Frontal cortex (tissue), 4 donors: ENCODE measurements at places on chromosomes 5 and 9.

DNA sequence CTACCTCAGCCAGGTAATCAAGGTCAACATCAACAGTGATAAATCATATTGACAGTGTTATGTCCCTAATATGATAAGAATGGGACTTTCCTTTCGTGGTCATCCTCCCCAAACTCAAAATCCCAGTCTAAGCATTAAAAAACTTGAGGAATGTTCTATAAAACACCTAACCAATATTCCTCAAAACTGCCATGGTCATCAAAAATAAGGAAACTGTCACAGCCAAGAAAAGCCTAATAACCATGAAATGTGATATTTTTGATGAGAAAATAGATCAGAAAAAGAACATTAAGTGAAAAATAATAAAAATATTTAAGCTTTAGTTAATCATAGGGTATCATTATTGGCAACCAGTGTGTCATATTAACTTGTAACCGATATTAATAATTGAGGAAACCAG is 232.1 kb upstream of the ATP10B start:
- DNase-seq, result no peak

- no peak for DNase-seq
Observed at GRCh38 chr9:137438591-137439157, 2.5 kb downstream of the ENTPD8 start.

GRCh38 chr9:18385696-18386490 is 88.1 kb upstream of the ADAMTSL1 start:
- DNase-seq, result no peak

GRCh38 chr5:43560128-43560527 is 3.3 kb upstream of the PAIP1 start:
- no peak for DNase-seq

DNA sequence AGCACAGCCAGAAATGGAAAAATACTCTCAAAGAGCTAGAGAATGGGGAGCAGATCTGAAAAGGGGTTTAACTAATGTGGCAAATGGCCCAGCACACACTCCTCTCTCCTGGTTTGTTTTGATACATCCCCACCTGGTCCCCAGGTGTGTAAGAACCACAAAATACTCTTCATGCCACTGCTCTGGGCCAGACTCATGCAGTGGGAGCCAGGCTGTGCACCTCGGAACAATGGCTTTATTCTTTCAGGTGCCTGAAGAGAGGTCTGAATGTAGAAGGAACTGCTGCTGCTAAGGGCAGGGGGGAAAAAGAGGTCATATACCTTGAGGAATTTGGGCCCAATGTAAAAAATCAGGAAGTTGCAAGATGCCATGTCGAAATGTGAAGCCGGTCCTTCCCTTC is 123.9 kb upstream of the ADAMTSL1 start:
- DNase-seq, result no peak

- no peak for DNase-seq
Observed at GRCh38 chr9:17229945-17230560, 95.2 kb downstream of the CNTLN start.
